ENCODE measurements at places on chromosomes 2 and 18.

DNA sequence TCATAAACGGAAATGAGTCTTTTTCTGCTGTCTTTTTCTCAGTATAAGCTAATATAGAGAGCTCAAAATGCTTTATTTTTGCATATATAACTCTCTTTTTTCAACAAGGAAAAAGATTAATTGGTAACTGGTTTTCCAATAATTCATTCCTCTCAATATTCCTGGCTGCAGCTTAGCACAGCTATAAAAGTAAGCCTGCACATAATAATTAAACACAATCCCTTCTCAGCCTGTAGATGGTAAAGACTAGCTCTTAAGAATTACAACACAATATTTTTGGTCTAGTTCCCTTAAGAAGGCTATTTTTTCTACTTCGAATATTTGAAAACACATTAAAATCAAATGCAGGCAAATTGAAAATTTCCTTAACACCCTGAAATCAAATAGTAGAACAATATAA, 258.0 kb downstream of the DOK6 start:
- DNase-seq = no peak

DNA sequence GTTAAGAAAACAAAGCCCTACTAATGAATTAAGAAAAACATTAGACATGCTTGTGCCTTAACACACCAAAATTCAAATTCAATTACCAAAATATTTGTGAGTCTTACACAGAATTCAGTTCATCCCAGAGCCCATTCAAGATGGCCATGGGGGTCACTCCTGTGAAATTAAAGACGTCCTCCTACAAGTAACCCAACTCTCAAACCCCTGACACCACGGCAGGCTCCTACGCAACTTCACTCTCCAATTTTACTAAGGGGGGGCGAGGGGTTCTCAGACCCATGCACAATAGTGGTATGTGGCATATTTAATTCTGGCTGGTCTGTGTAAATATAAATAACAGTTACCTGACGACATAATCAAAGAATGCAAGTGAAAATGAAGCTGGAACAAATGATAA, 5.0 kb downstream of the ZNF516 start:
- DNase-seq = no peak

DNA sequence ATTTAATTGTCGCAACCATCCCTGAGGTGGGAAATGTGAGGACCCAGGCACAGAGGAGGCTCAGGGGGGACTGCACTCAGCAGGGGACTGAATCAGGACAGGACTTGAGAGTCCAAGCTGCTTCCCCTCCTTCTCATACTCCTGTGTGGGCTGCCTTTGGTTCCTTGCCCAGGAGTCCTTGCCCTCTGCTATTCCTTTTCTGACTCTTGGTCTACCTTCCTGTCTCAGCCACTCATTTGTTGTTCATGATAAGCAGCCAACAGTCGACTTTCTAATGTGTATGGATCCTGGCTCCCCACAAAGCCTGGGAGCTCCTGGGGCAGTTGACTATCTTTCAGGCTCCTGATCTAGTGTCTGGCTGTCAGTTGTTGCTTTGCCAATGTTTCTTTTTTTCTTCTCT, 28.3 kb downstream of the GATA6 start:
- DNase-seq = no peak

- DNase-seq = no peak
Measured at GRCh38 chr2:40168032-40168431, 283.9 kb downstream of the SLC8A1 start.

All from CD4-positive, alpha-beta T cell treated with Interleukin-17A for 1 hour (primary cell).